ENCODE measurements at places on chromosomes 5 and 9.

DNA sequence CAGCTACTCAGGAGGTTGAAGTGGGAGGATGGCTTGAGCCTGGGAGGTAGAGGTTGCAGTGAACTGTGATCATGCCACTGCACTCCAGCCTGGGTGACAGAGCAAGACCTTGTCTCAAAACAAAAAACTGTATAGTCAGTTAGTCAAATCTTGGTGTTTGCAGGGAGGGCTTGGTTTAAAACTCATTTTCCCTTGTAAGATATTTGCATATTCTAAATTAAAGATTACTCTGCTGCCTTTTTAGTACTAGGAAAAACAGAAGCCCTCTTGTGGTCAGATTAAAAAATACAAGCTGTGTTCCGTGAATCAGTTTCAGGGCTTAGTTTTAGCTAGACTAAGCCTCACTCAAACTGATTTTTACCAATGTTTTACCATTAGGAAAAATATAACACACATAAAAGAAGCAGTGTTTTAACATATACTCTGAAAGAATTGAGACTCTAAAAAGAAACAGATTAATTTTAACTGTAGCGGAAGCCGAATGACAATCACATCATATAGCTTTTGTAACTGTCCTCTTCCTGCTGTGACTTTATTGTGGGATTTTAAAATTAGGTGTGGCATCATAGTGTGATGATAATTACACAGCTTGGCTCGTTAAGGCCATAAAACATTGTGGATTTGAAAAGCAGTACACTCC, 84.9 kb upstream of the BASP1 start:
- DNase-seq, result no peak

DNA sequence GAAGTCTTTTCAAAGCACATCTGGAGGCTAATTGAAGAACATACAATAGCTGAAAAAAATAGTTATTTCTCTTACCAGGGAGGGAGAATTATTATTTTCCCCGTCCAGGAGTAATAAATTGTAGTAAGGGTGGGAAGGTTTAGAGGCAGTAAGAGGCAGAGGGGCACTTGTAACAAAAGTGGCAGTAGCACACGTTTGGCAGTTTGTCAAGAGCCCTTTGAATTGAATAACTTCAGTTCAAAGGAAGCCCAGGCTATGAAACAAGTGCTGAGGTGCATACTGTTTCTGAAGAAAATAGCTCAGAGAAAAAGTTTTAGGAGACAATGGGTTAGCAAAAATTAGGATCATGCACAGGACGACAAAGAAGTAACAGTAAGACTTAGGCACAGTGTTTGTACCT, 451.3 kb downstream of the LRRC70 start:
- DNase-seq, result no peak

DNA sequence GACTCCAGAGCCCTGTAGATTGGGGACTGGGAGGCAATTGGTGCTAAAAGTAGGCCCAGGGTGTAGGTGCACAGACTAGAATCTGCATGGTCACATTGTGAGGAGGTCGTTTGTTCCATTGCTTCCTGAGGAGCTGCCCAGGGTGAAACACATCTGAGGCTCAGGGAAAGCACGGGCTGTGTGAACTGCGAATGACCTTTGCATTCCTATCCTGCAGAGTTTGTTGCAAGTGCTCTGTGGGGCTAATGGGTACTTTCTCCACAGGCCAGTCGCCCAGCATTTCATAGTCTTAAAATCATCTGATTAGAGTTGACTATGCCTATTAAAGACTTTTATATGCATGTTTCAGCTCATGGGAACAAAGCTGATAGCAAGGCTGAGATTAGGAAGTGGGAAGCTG, 14.4 kb upstream of the SLC46A2 start:
- no peak for DNase-seq

DNA sequence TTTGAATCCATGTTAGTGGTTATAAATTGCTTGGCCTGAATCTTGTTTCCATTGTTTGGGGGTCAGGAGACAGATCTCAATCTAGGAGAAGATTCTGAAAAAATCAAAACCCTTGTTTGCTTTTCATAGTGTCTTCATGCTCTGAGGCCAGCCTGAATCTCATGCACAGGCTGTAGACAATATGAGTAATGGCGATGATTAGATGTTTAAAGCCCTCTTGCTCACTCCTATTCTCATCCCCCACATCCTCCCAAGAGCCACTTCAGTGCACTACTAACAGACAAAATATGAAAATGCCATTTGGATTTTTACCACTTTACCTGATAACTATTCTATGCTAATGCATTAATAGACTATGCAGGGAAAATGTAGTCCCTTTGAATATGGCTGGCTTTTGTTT, 129.4 kb downstream of the NUDT12 start:
- DNase-seq, result no peak

DNA sequence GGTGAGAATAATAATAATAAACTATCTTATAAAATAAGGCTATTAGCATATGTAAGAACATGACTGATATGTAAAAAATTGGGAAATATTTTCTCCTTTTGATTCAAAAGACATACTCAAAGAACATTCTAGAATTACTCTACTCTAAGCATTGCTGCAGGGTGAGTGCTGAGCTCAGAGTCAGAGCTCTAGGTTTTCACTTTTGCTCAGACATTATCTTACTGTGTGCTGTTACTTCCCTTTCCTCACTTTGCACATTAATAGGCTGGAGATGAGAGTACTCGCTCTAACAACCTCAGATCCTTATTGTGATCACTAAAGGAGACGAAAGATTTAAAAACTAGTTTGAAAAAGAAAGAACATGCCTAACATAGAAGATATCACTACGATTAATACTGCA, 99.4 kb upstream of the C9orf72 start:
- DNase-seq, result no peak

DNA sequence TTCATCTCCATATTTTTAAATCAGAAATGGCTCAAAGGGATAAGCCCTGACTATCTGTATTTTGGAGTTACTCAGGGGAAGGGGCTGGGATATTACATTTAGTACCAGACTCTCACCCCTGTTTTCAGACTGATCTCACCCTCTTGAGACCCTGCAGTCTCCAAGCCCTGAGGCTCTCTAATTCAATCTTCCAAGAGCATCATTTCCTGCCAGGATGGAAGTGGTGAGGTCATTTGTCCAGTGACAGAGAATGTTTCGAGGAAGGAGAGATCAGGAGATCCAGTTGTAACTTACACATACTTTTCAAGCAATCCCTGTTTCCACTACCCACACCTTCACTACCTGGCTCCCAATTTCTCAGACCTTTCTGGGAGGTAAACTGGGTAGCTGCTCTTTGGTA, 295.5 kb upstream of the EFNA5 start:
- DNase-seq, result no peak

- DNase-seq, result no peak
These were observed 111.2 kb downstream of the UNC13B start for GRCh38 chr9:35272989-35273388.

DNA sequence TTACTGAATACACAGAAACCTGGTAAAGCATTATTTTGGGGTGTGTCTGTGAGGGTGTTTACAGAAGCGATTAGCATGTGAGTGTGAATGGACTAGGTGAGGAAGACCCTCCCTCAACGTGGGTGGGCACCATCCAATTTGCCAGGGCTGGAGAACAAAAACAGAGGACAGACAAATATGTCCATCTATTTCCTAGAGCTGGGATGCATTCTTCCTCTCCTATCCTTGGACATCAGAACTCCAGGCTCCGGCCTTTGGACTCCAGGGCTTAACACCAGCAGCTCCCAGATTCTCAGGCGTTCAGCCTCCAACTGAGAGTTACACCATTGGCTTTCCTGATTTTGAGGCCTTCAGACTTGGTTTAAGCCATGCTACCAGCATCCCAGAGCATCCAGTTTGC, 65.8 kb upstream of the CHD1 start:
- DNase-seq, result no peak

DNA sequence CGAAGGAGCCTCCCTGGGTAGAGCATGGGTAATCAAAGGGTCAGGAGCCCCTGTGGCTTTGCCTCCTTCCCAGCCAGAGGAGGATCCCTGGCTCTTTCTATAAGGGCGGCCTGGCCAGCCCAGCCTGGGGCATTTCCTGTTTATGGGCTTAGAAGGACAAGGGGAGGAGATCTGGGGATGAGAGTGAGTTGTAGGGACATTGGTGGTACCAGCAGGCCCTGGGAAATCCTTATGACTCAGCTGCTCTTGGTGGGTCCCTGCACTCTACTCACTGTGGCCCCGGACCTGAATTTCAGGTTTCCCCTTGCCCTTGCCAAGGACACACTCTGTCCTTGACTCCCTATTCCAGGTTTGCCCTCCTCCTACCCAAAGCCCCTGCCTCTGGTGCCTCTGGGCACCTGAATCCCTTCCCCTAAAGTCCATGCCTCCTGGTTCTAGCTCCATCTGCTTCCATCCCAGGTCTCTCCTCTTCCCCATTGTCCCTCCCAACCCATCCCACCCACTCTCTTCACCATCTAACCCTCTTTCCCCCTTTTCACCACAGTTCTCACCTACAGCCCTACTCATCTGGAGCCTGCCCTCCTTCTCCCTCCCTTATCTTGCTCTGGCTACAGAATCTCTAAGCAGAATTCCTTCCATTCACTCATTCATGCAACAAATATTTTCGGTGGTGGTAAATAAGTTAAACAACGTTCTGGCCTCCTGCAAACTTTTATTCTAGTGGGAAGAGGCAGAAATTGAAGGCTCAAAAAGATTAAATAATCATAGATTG, 34.9 kb downstream of the PCDH1 start:
- DNase-seq, result no peak

- DNase-seq, result no peak
These were observed 537.5 kb downstream of the ELAVL2 start for GRCh38 chr9:23288545-23288944.

GRCh38 chr5:173909199-173909598, 21.1 kb downstream of the CPEB4 start:
- DNase-seq, result no peak

DNA sequence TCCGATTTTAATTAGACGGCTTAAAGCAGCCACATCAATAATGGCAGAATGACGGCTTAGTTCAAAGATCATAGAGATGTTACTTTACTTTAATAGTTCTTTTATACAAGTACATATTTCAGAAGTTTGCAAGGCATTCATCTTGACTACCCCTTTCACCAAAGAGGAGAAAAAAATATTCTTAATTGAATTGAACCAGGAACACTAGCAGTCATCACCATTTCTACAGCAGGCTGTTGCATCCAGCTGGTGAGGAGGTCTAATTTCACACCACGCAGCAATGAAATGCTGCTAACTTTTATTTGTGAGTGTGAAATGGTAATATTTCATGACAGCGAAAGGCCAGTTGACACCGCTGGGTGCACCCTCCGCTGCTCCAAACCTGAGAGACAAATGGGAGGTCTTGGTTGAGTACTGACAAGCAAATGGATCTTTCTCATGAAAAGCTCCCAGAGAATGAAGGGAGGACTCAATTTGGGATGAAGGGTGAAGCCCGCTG, 322.2 kb downstream of the GLIS3 start:
- DNase-seq, result no peak

- no peak for DNase-seq
These were observed 46.7 kb upstream of the CER1 start for GRCh38 chr9:14769230-14769571.

GRCh38 chr9:134548185-134548584, 93.4 kb upstream of the COL5A1 start:
- DNase-seq, result no peak

DNA sequence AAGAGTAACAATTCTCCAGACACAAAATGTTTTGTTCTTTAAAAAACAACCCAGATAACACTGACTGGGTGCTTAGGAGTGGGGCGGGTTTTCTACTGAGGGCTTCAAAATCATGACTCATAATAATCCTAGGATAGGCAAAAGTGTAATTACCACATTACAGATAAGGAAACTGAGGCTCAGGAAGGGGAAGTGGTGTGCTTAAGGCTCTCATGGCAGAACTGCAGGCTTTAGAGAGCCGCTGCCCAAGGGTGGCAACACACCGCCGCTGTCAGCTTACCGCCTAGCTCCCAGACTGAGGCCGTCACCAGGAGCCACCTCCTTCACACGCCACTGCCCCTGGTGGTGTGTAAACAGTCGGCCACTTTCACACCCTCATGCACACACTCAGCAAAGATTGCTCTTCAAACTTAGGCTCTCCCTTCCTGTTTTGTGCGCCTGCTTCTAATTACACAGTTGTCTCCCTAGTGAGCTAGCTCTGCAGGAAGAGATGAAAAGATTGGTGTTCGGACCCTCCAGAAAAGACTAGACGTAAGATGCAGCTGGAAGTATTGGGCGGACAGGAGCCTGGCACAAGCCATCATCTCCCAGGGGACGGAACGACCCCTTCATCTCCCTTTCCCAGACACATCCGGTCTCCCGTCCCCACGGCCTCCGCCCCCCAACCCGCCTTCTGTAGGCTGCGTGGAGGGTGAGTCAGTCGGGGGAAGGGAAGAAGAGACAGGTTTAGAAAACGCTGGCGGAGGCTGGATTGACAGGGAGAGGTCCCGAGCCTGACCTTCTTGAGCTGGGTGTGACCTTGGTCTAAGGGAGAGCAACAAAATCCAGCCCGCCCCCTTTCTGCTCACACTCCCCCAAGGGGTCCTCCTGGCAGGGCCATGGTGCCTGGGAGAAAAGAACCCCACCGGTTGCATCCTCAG, 162.7 kb downstream of the SYK start:
- DNase-seq, result no peak

DNA sequence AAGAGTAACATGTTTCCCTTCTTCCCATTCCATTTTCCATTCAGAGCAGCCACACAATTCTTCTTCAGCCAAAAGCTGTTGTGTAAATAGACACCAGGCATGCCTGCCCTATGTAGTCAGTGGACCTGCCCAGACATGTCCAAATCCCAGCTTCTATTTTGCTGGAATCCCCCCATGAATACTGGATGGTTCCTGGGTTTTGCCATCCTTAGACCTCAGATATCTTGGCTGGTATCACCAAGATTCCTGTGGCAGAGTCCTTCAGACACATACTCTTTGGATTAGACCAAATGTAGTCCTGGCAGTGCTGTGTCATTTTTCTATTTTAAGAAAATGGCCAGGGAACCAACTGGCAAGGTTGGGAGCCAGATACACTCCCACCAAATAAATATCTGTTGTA, 10.3 kb downstream of the FST start:
- DNase-seq, result no peak

DNA sequence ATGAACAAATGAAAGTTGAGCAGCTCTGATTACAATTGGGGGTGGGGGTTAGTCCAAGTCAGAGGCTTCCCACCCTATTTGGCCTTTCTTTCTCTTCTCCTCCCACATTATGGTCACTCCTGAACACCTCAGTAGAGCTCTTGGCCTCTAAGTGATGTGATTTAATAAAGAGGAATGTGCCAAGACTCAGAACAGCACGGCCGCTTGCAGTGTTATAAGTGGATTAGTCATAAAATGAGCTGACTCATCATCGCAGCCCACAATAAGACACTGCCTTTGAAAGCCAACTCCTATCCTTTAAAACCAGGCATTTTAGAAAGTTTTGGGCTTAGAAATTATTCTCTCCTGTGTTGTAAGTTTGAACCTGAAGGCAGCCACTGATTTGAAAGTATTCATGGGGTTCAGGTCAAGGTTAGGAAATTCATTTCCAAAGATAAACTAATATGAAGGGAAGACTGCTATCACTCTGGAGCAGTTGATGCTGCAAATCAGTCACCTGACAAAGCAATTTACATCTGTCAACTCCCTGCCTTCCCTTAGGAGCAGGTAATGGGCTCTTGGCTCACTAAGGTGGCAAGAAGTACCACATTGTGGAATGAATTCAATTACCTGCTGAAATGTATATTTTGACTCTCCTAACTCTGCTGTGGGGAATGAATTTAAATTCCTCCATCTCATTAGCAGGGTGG, 283.6 kb upstream of the NMUR2 start:
- no peak for DNase-seq
